ENCODE measurements at places on chromosomes 6 and 20.

- no peak for DNase-seq
Observed at GRCh38 chr6:167569041-167569805, 244.3 kb downstream of the TTLL2 start.

- DNase-seq, result no peak
Observed at GRCh38 chr20:3927486-3928291, 38.5 kb downstream of the PANK2 start.

DNA sequence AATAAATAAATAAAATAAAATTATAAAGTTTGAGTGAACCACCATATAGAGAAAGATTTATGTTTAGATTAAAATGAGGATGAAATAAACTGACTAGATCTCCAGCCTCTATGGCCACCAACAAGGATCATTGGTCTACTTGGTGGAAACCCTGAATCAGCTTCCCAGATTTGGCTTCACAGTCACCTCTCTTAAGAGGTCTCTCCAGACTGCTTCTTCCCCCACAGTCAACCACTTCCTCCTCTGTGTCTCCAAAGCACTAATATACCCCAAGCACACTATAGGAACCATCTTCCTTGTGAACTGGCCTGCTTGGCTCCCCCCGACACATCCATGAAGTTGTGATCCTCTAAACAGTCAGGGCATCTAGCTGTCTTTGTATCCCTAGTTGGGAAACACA, 529.6 kb upstream of the RNF217 start:
- no peak for DNase-seq

DNA sequence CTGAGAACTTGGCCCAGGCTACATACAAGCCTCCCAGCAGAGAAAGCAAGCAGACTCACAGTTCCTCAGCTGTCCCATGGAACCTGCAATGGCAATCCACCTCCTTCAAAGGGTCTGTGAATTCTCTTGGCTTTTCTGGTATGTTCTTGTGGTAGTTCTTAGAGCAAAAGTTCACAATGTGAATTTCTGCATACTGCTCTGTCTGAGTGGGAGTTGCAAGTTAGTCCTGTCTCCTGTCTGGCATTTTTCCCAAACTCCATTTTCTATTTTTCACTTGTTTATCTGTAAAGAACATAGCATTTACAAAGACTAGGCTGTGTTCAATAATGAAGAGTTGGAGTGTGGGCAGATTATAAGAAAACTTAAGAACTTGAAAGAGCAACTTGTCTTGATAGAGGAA, 269.9 kb downstream of the BCKDHB start:
- DNase-seq, result no peak

DNA sequence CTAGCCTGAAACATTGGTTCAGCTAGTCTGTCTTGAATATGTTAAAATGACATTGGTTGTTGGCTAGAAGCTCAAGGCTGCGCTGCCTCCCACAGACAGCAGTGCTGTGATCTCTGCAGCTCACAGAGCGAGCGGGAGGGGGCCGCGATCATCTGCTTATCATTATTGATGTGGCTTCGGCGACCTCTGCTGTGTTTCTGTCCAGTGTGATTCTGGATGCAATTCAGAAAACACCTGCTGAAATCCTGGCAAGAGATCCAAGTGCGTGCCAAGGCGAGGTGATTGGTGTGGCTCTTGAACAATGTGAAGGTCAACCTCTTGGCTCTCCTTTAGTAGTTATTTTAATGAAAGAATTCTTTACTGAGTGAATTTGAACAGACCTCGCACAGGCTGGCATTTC, 142.3 kb upstream of the SASH1 start:
- no peak for DNase-seq

DNA sequence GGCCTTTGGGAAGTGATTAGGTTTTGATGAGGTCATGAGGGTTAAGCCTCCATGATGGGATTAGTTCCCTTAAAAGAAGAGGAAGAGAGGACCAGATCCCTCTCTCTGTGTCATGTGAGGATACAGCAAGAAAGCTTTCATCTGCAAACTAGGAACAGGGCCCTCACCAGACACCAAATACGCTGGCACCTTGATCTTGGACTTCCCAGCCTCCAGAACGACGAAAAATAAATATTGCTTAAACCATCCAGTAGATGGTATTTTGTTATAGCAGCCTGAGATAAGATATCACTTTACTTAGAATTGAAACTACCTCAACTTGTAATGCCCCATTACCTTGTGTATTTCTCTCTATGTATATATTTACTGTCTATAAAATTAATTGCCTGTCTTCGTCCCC, 65.4 kb upstream of the NNAT start:
- no peak for DNase-seq

GRCh38 chr20:32993496-32994050, 10.7 kb downstream of the SUN5 start:
- no peak for DNase-seq

DNA sequence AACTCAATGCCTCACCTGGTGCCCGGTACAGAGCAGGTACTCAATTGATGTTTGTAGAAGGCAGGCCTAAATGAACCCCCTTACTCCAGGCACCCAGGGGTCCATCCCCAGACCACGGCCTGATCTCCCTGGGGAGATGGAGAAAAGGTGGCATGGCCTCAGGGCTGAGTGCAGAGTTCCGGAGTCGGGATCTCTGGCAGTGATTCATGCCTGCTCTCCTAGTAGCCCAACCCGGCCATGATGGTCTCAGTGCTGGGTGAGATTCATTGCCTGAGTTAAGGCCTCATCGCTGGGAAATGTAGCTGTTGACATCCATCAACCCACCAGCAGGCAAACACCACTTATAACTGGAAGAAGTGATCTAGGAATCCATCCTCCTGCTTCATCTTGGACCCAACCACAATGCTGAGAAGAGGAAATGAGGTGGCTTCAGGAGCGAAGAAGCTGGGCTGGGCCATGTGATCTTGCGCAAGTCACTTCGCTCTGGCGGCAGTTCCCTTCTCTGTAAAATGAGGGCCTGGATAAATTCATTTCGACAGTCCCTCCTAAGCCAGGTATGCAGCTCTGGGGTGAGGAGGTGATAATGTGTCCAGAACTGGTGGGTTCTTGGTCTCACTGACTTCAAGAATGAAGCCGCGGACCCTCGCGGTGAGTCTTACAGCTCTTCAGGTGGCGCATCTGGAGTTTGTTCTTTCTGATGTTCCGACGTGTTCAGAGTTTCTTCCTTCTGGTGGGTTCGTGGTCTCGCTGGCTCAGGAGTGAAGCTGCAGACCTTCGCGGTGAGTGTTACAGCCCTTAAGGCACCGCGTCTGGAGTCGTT, 24.7 kb downstream of the ETV7 start:
- DNase-seq, result no peak
